ENCODE measurements at places on chromosomes 7 and 10. TPM values are rescaled to one million over a fixed set of nuclear protein-coding genes. Genes with fewer than 3 reads are reported as not detected.

The CH25H gene
- 8.5 TPM for total RNA-seq

DNA sequence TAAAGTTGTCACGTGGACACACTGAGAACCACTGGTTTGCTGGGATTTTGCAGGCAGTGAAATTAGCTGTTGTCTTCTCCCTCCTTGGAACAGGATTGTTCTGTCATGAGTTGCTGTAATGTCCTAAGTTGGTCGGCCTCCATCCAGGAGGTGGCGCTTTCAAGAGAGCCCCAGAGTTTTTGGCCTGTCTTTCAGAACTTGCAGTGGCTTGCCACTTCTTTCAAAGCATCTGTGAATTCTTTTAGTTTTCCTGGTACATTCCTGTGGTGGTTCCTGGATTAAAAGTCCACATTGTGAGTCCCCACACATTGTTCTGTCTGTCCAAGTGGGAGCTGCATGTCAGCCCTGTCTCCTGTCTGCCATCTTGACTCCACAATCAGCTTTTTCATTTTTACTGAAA lies 133.8 kb downstream of the PON1 start:
- no peak for DNase-seq

- DNase-seq, result no peak
These were observed 37.0 kb downstream of the MRPS33 start for GRCh38 chr7:140977741-140978140.

DNA sequence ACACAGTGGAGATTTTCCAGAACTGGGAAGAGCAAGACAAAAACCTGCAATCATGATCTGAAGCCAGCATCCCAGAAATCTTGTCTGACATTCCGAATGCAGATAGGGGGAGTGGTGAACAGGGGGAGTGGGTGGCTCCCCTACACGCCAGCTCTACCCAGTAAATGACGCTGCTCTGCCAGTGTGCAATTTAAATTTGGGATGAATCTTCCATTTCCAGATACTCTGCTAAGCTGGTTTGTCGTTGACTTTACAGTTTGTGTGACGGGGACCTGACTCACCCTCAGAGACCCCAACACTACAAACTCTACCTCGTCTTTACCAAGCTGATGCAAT lies 68.7 kb upstream of the CAMK2B start:
- no peak for DNase-seq

The C7orf57 gene
- total RNA-seq, result 0.05 TPM

Measured in thymus (tissue), 14 donors.